ENCODE measurements at places on chromosomes 4 and X. TPM values are rescaled to one million over a fixed set of nuclear protein-coding genes. Genes with fewer than 3 reads are reported as not detected.

DNA sequence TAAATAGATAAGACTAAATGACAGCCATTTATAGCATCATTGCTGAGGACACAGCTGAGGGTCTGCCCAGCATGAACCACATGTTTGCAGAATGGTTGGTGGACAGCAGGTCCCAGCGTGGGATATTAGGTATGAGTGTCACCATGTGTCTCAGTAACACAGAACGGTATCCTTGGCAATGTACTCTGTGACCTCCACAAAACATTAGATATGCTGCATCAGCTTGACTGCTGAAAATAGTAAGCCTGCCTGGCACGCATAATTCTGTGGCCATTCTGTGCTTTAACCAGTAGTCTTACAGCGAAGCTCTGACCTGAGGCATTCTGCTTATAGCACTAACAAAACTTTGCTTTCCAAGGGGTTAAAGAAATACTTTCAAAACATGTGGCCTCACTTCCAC lies 32.0 kb downstream of the LIMCH1 start:
- peak; percentile 74 for DNase-seq

- peak; percentile 60 for DNase-seq
These were observed 57.0 kb upstream of the PROM1 start for GRCh38 chr4:16140879-16141249.

DNA sequence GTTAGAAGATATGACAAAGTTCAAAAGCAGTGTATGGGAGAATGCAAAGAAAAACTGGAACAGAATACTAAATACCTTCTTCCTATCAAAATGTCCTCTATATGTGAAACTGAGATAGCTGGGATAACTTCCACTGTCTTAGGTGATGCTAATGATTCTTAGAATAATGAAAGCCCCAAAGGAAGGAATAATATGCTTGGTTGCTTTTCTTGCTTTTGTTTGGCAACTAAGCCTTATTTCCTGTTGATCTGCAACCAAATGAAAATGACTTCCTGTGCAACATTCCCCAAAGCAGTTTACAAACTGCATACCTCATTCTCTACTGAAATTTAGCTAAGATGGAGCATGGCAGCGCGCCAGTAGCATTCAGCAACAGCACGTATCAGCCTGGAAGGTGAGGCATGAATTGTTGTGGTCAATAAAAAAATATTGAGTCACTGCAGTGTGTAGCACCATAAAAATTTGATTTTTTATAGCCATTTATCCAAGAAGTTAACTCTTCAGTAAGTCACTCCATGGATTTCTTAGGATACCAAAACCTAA lies 18.7 kb downstream of the NDNF start:
- DNase-seq, result no peak

DNA sequence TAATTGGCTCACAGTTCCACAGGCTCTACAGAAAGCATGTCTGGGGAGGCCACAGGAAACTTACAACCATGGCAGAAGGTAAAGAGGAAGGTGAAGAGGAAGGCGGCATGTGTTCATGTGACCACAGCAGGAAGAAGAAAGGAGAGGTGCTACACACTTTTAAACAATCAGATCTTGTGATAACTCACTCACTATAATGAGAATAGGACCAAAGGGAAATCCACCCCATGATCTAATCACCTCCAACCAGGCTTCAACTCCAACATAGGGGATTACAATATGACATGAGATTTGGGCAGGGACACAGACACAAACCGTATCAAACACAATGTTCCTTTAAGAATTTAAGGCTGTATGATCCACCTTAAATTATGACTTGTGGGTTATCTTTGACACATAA lies 10.5 kb upstream of the PGM2 start:
- DNase-seq, result no peak

GRCh38 chr4:176549161-176549865 lies 229.5 kb downstream of the SPCS3 start:
- DNase-seq, result no peak

DNA sequence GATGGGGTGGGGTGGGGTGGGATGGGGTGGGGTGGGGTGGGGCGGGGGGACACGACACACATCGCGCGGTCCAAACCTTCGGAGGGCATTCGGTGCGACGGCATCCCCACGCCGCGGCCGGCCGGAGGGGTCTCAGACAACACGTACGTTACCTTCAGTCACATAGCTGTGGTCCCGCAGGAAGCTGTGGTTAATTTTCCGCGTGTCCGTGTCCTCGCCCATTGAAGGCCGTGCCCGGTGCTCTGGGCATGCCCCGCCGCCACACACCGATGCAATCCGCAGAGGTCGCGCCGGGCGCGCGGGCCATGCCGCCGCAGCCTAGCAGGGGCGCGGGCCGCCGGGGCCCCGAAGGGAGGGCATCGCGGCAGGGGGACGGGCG lies 417 bp downstream of the PPP2R2C start:
- DNase-seq, result no peak

GRCh38 chr4:129490516-129490915 lies 394.6 kb downstream of the C4orf33 start:
- no peak for DNase-seq

- DNase-seq, result no peak
These were observed 88.8 kb upstream of the ENPP6 start for GRCh38 chr4:184306470-184306869.

Gene ZNF711
- 31.5 TPM for total RNA-seq

Gene TMSB15A
- total RNA-seq, result 6.4 TPM

Gene HTT
- total RNA-seq, result 70.6 TPM

Gene HMGB2
- 57.9 TPM for total RNA-seq
